ENCODE measurements at places on chromosomes 11 and 22.

- DNase-seq = no peak
Measured at GRCh38 chr22:35220221-35220620, 37.1 kb upstream of the HMGXB4 start.

GRCh38 chr11:86069408-86070101 lies 671 bp upstream of the PICALM start:
- peak; percentile 88 for DNase-seq

DNA sequence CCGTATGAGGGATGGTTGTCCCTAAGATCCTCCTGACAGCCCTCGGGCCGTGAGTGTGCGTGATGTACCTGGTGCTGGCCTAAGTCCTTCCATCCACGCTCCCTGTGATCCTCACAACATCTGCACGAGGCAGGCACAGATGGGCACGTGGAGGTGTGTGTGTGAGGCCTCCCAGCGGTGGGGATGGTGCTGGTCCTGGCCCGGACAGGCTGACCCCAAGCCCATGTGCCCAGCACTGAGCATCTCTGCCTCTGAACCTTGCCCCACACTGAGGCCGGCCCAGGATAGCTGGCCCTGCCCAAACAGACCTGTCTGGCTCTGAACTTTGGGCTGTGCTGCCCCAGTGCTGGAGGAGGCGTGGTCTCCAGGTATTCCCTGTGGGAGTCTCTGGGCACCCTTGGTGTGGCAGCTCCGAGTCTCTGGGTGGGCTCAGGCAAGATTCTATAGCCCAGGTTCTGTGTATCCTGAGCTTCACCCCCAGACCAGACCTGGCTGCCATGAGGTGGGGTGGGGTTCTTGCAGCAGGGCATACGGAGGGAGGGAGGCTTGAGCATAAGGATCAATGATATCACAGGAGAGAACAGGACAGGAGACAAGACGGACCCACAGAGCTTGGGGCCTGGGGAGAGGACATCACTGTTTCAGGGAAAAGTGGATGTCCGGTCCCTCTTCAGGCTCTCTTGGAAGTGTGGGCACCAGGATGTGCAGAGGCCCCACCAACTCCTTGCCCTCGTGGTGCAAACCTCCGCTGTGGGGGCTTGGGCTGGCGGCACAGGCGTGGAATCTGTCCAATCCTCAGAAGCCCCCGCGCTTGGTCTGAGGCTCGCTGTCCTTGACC lies 881.8 kb downstream of the BRD1 start:
- no peak for DNase-seq

DNA sequence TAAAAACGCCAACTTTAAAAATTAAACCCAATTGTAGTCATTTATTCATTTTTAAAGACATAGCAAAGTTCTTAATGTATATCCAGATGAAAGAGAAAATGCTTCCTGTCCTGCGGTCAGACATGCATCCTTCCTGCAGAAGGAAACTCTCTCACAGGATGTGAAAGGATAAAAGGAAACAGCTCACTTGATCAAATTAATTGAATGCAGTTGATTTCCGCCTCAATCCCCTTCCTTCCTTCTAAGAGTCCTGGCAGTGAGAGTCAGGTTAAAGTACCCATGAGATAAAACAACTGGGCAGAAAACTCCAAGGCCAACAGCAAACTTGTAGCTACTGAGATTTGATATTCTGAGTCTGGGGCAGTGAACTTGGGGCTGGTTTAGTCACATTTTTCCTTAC lies 38.5 kb downstream of the CWC15 start:
- DNase-seq = no peak

DNA sequence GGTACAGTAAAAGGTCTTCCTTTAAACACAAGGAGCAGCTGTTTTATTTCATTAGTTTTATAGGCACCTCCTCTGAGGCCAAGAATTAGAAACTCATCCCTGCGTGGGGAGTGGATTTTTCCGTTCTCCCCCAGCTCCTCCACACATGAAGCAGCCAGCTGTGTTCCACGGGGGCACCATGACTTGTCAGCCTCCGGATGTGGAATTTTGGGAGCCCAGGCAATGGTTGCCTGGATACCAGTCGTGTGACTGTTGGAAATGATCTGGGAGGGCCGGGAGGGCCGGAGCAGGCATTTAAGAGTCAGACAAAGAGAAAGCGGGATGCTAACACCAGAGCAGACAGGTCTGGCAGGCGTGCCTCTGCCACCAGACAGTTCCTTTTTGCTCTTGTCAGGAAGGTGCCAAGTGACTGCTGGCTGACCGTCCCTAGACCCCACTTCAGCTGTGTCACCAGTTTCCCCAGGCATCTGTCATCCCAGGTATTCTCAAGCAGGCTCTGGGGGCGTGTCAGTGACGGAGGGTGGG lies 15.9 kb upstream of the CDC42EP2 start:
- DNase-seq = peak; percentile 86

DNA sequence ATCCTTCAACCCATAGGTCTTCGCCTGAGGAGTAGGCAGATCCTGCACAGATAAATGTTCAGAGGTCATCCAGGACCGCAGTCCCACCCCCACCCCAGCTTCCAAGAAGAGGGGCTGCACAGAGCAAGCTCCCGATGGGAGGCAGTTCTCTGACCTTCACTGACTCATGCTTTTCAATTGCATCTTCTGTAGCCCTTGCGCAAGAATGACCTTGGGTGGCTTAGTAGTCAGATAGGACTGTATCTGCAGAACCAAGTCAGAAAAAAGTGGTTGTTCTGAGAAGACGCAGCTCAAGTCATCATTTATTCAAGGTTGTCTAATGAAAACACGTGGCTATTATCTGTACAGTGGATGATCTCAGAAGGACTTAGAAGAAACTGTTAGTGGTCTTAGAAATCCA lies 16.4 kb upstream of the GRAMD1B start:
- no peak for DNase-seq

DNA sequence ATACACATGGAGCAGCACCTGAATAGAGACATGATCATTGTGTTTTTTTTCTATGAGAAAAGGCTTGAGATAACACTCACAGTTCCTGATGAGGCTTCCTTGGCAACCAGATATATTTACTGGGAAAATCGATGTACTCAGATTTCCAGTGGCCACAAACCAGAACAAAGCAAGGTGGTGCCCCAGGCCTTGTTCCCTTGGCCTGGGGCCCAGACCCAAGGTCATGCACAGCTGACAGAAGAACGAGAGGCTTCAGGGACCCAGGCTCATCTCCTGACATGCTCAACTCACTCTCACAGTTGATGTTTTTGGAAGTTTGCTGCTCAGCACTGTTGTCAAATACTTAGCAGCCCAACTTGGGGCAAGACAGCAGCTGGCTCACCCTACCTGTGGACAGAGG lies 281.8 kb downstream of the NTM start:
- no peak for DNase-seq

DNA sequence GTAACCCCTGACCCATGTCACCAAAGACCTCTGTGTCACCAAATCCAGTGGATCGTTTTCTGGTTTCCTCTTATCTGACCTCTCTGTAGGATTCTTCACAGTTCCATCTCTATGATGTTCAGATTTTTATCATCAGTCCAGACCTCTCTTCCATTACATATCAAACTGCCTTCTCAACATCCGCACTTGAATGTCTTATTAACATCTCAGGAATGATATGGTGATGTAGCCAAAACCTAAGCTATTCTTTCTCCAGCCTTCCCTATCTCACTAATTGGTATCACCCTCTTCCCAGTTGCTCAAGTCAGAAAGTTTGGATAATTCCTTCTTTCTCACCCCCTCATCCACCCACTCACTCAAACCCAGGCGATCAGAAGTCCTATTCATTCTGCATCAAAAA lies 13.4 kb downstream of the APLNR start:
- DNase-seq = no peak

GRCh38 chr22:27684901-27685300 lies 116.7 kb downstream of the MN1 start:
- no peak for DNase-seq

- DNase-seq = no peak
Measured at GRCh38 chr11:9302448-9302847, 11.9 kb downstream of the TMEM41B start.

DNA sequence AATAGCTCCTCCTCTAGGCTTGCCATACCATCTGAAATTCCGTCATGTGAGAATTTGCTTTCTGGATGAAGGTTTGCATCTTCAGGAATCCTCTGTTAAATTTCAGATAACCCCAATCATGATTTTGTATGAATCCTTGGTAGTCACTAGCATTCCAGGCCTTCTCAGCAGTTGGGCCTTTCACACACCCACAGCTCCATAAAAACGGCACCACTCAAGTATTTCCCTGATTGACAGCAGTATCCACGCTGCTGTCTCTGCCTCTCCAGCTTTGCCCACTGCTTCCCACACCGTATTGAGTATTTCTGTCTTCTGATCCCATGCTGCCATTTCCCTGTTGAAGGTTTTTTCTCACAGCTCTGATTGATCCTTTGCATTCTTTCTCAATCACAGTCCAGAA lies 208.7 kb upstream of the NCAM1 start:
- no peak for DNase-seq

DNA sequence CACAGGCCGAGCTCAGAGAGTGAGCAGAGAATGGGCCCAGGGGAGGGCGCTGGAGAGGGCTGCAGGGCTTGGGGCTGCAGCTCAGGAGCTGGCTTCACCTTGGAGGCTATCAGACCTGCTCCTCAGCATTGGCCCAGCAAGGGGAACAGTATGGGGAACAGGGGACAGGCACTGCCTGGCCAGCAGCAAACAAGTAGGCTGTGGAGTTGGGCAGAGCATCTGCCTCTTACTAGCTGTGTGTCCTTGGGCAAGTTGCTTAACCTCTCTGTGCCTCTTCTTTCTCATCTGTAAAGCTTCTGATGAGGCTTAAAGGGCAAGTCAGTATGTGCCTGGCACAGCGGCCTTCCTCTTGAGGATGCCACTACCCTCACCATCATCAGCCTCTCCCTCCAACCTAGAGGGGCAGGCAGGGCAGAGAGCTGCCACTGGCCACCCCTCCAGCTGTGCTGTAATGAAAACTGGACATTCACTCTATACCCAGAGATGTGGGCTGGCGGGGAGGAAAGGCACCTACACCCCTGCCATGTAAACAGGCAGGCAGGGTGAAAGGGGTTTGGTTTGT lies 7.5 kb upstream of the CDKN1C start:
- no peak for DNase-seq

DNA sequence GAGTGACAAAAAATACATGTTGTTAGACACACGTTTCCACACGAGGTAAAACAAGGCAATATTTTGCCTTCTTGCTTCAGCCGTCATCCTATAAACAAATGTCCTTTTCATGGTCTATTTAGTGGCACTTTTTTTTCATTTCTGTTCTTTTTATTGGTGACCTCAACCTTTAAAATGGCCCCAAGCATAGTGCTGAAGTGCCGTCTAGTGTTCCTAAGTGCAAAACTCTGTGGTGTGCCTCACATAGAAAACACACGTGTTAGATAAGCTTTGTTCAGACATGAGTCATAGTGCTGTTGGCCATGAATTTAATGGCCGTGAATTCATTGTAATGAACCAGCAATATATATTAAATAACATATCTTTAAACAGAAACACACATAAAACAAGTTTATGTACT lies 15.6 kb downstream of the OVCH2 start:
- DNase-seq = no peak

DNA sequence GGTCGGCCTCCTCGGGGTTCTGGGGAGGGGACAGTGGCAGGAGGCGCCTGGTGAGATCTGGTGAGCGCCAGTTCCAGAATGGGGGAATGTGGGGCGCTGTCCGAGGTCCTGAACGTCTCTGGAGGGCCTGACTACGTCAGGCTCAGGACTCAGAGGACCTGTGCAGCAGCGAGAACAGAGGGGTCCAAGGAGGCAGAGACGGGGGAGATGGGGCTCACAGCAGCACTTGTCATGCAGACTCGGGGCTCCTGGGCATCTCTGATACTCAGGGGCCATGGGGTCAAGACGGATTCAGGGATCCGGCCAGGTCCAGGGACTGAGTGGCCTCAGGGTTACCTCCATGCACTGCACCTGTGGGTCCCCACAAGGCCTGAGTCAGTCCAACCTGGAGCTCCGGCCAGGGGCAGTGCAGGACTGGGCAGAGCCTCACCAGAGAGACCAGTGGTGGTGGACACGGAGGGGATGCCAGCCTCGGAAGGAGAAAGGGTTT lies 92.2 kb downstream of the BRD1 start:
- DNase-seq = no peak

DNA sequence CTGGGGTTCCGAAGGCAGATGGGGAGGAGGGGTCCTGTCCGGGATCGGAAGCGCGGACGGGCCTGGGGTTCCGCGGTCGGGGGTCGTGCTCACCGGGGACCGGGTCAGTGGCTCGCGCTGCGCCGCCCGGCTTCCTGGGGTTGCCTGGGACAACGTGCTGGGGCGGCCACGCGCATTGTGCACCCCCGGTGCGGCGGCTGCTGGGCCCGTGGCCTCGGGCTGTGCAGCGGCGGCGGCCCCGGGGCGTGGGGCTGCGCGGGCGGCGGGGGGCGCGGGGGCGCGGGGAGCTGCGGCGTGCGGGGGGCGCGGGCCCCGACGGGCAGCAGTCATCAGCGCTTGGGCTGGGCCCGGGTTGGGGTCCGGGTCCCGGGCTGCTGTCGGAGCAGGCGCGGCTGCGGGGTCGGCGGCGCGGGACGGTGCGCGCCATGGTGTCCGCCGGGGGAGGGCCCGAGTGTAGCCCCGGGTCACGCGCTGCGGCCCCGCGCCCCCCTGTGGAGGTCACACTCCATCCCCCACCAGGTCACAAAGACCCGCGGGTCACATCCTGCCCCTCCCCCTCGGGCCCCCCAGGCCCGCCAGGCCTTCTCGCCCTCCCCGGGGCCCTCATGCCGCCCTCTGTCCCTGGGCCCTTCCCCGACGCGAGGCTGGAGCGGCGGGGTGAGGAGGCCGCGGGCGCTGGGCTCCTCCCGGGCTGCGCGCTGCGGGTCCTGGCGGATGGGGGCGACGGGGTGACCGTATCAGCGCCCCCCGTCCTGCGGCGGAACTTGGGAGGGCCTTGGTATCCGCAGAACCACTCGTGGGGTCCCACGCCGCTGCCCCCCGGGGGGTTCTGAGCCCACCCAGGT lies at the start of gene TTLL8:
Gene TTLL8, minus strand, starts transcription at position 238 of the 845 bp plus-strand sequence.
- no peak for DNase-seq

DNA sequence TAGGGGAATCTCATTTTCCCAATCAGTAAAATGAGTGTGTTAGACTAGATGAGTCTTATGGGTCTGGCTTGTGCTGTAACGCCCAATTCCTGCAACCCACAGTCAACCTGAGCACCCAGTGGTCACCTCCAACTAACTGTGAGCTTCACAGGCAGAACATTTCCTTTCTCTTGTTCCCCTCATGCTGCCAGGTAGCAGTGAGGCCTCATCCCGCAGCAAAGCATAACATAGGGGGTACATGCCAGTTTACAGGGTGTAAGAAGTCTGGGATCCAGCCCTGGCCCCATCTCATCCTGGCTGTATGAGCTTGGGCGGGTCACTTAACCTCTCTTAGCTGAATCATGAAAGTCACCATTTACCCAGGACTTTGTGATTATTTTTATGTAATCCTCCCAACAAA lies 3.7 kb downstream of the EFEMP2 start:
- DNase-seq = no peak

GRCh38 chr11:78363024-78363619 lies 54.5 kb downstream of the GAB2 start:
- DNase-seq = no peak

Measured in BJ (cell line).